HCEC 1CT (cell line): ENCODE measurements at places on chromosomes 7 and 10.

GRCh38 chr7:125347269-125347668 is 417.6 kb upstream of the POT1 start:
- no peak for DNase-seq

- DNase-seq, result no peak
Measured at GRCh38 chr10:81040940-81041339, 503.2 kb downstream of the SH2D4B start.

- peak; percentile 91 for DNase-seq
Measured at GRCh38 chr7:99201027-99201426, 6.9 kb downstream of the KPNA7 start.

DNA sequence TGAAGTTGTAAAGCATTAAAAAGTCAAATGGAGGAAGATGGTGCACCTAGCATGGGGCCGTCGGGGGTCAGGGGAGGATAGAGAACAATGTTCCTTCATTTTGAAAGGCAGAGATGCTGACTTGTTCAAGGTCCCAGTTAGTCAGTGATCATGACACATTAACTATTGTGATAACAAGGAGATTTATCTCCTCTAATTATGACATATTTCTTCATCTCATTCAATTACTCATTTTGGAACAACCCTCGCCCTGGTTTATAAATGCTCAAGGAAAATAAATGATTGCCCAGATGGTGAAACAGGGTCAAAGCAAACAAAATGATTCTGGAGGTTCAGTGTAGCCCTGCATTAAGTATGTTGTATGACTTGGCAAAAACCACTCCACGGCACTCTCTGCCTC is 106.2 kb downstream of the ITIH5 start:
- no peak for DNase-seq
